ENCODE measurements at places on chromosomes 7 and 10.

DNA sequence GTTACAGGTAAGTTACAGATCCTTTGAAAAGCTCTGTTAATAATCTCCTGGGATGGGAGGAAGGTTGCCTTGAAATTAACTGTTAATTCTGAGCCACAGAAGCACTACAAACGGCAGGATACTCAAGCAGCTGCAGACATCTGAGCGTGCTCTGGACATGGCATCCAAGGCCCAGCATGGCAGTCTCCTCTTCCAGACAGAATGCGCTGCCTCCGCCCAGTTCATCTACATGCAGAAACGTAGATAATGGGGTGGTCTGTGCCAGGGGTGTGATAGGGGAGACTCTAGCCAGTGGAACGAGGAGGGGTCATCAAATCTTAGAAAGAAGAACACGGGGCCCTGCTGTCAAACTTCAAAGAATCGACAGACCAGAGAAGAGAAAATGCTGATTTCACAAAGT lies 13.8 kb downstream of the VIPR2 start:
- no peak for ATAC-seq

- peak; percentile 76 for ATAC-seq
Measured at GRCh38 chr10:22824984-22825383, 102.9 kb upstream of the ARMC3 start.

GRCh38 chr10:63391812-63392211 lies 74.0 kb downstream of the JMJD1C start:
- no peak for ATAC-seq

- ATAC-seq: no peak
Measured at GRCh38 chr7:139647085-139647484, 123.6 kb downstream of the CLEC2L start.

DNA sequence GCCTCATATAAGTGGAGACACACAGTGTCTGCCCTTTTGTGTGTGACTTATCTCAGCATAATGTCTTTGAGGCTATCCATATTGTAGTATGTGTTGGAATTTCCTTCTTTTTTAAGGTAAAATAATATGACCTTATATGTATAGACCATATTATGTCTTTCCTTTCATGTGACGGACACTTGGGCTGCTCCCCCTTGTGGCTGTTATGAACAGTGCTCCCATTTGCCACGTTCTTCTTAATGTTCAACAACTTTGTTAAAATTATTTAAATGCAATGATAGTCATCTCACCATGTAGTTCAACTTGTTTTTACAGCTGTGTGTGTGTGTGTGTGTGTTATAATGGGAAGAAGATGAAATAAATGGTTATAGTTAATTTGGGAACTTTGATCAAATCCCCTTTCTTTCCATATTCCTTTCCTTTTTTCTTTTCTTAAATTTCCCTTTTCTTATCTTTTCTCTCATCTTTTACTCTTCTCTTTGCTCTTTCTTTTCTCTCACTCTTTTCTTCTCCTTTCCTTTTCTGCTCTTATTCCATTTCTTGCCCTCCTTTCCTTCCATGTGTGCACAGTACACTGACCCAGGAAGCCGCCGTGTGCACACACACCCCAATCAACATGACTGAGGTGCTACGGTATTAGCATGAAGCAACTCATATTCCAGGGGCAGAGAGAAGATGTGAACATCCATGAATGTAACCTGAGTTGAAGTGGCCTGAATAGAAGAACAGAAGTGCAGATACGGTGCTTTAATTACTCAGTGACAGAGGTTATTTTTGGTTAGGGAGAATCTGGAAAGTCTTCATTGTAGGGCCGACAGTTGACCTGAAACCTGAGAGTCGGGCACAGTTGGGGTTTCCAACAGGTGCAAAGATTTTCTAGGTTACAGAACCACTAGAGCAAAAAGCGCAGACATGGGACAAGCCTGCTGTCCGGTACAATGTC lies 596.6 kb downstream of the SDK1 start:
- ATAC-seq: peak; percentile 42

DNA sequence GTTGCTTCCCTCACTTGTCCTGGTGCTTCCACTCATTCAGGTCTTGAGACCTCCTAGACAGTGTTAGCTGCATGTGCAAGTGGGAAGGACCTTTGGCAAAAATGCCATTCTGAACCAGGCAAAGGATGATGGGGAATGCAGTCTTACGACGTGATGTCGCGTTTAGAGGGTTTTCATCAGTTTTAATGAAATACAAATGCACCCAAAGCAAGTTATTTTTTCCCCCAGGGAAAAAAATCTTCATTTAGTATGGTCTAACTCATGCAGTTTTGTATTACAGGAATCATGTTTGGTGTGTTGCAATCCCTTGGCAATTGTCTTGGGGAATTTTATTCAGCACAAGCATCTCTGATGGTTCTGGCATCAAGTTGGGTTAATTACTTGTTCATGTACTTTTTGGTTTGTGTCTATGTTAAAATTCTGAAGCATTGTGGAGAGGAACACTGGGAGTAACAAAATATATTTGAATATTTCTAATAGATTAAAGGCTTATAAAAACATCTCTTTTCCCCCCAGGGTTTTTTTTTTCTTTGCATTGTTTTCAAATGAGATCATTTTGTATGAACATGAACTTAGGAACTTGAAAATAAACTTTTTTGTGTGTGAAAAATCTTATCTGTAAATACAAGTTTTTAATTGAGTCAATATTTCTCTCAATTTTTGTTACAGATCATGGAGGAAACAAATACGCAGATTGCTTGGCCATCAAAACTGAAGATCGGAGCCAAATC lies 188.9 kb downstream of the BICC1 start:
- ATAC-seq: no peak

- ATAC-seq: peak; percentile 60
Measured at GRCh38 chr7:3835109-3835508, 534.1 kb downstream of the SDK1 start.

GRCh38 chr7:151936207-151936606 lies 20.0 kb upstream of the GALNTL5 start:
- ATAC-seq: no peak

GRCh38 chr10:7704071-7705016 lies 1.2 kb downstream of the ITIH2 start:
- ATAC-seq: no peak

- no peak for ATAC-seq
Measured at GRCh38 chr10:72097448-72098300, 9.3 kb upstream of the SPOCK2 start.

- no peak for ATAC-seq
Measured at GRCh38 chr7:88700725-88701124, 58.8 kb upstream of the ZNF804B start.

- no peak for ATAC-seq
Measured at GRCh38 chr7:11612737-11613136, 219.3 kb downstream of the THSD7A start.

DNA sequence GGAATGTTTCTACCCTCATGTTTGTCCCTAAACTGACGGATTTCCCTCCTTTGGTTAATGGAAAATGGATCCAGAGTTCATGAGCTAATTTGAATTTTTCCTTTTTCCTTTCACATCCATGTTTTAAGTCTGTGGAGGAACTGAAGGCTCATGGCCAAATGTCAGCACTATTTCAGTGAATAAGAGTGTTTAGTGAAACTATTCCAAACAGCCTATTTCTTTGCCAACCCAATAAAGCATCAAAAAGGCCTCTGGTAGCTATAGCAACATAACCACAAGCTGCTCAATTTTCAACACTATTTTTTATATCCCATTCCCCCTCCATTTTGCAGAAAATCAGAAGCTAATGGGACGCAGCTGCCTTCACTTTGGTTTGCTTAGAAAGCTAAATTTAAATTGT lies 1454.1 kb downstream of the GATA3 start:
- no peak for ATAC-seq

- ATAC-seq: no peak
Measured at GRCh38 chr10:114868870-114869519, 47.4 kb downstream of the FHIP2A start.

DNA sequence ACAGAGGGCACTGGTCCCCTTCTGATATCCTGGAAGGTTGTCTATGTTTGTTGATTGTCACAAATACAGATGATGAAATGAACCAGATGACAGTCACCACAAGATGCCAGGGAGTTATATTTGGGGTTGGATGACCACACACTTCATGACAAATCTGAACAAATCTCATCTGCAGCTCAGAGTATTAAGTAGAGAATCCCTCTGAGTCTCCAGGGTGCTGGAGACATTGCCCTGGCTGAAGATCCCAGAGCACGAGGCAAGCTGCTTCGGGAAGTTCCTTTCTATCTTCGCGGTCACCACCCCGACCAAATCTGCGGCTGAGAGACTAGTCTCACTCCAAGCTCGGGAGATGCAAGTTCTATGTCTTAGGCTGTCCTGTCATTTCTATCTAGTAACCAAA lies 9.0 kb downstream of the DENND2A start:
- ATAC-seq: no peak

GRCh38 chr10:51097546-51097945 lies 23.3 kb downstream of the PRKG1 start:
- ATAC-seq: no peak

DNA sequence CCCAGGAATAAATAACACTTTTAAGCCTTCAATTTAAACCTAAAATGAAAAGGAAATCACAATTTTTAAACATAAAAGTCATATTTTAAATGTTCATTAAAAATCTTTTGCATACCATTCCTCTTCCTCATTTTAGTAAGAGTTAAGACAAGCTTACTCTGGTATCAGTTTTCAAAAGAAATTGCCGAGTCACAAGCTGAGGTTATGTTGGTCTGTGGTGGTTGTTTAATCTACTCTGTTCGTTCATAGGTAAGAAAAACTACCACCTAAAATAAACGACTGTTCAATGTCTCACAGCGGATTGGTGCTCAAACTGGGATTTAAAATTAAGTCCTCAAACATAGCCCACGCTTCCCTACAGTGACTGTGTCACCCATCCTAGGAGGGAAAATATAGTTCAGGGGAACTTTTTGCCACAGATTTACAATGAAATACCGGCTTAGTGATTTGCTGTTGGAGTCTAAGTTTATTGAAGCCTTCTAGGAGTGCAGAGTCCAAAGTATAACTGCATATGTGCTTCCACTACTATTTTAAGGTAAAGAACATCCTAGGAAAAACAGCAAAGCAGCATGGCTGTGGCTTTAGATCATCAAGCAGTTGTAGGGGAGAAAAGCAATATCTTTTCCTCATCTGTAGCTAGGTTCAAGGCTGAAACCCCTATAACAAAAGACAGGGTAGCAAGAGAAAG lies 61.1 kb downstream of the GNAT3 start:
- no peak for ATAC-seq
